ENCODE measurements at places on chromosomes 16 and 17. TPM values are rescaled to one million over a fixed set of nuclear protein-coding genes. Genes with fewer than 3 reads are reported as not detected.

PRM2 gene
- not detected for total RNA-seq

TBC1D3K gene
- not detected for total RNA-seq

ZSCAN10 gene
- total RNA-seq = not detected

GAS2L2 gene
- total RNA-seq = 0.36 TPM

C1QTNF1 gene
- total RNA-seq = 0.73 TPM

TMEM94 gene
- total RNA-seq = 37.9 TPM

TMEM88 gene
- total RNA-seq = 3.2 TPM

TBC1D3D gene
- not detected for total RNA-seq

SOST gene
- total RNA-seq = not detected

TBX4 gene
- total RNA-seq = not detected

TP53TG3B gene
- not detected for total RNA-seq

EFCAB3 gene
- not detected for total RNA-seq

GRAP gene
- total RNA-seq = 1.9 TPM
